Uterus (tissue), 4 donors: ENCODE measurements at places on chromosomes 7 and 10. TPM values are rescaled to one million over a fixed set of nuclear protein-coding genes. Genes with fewer than 3 reads are reported as not detected.
A peak's percentile ranks its signal among the peaks of the same experiment; 100 is the strongest.

DNA sequence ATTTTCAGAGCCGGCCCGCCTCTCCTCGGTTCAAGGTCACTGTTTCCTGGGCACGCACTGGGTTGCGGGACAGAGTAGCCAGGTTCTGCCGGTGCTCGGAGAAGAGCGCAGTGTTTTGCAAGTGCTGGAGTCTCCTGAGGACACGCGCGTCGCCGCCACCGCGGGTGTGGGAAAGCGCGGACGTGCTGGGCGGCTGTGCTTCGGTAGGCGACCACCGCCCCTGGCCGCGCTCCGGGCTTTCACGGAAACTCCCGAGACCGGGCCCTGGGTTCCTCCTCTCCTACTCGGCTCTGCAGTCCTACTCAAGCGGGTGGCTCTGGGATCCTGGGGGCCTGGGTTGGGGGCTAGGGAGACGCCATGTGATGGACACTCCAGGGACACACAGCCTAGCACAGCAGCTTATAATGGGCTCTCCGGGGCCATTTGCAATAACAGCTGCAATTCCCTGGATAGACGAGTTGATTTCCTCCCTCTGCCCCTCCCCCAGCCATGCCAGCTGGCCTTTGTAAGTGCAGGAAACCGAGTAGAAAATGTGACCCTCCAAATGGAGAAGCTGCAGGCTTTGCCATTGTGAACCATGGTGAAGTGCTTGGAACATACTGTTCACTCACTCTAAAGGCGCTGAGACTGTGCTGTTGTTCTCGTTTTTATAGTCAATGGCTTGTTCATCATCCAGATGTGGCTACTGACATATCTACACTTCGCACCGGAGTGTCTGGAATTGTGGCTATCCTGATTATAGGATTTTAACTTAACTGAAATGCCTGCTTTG lies 2.1 kb downstream of the FRAT1 start:
- peak overlapping the region; percentile 6 for H3K4me3 ChIP-seq
- no peaks in the 10 kb centered on the region for H3K36me3 ChIP-seq
- DNase-seq, result no peak
- no peak overlapping the region for H3K27ac ChIP-seq
- peaks cover 11% of the 10 kb centered on the region for H3K4me1 ChIP-seq

- no peaks in the 10 kb centered on the region for H3K36me3 ChIP-seq
- no peak overlapping the region for H3K27ac ChIP-seq
- DNase-seq, result no peak
- H3K27me3 ChIP-seq, result no peaks in the 10 kb centered on the region
- no peak overlapping the region for H3K4me3 ChIP-seq
These were observed 47.0 kb upstream of the CDK1 start for GRCh38 chr10:60731134-60731885.

GRCh38 chr7:86790383-86790782 lies 146.7 kb downstream of the GRM3 start:
- H3K27ac ChIP-seq, result no peak overlapping the region
- no peaks in the 10 kb centered on the region for H3K4me1 ChIP-seq
- no peak for DNase-seq

DNA sequence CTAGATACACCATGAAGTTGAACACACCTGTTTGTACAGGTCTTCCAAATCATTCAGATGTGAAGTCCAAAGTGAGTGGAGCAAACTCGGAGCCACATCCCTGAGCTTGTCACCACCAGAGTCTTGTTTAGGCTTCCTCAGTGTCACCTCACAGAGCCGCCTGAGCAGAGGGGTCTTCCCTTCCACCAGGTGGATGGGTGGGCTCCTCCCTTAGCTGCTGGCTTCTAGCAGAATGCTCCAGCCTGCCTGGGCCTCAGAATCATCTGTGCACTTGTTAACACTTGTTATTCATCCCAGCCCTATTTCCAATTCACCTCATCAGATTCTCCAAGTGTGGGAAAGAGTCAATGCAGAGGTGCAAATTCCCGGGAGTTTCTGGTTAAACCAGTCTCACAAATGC lies 32.5 kb downstream of the C10orf71 start:
- H3K4me3 ChIP-seq, result no peak overlapping the region
- DNase-seq, result no peak
- no peak overlapping the region for H3K27ac ChIP-seq
- H3K27me3 ChIP-seq, result no peaks in the 10 kb centered on the region
- H3K4me1 ChIP-seq, result no peaks in the 10 kb centered on the region
- H3K36me3 ChIP-seq, result no peaks in the 10 kb centered on the region

DNA sequence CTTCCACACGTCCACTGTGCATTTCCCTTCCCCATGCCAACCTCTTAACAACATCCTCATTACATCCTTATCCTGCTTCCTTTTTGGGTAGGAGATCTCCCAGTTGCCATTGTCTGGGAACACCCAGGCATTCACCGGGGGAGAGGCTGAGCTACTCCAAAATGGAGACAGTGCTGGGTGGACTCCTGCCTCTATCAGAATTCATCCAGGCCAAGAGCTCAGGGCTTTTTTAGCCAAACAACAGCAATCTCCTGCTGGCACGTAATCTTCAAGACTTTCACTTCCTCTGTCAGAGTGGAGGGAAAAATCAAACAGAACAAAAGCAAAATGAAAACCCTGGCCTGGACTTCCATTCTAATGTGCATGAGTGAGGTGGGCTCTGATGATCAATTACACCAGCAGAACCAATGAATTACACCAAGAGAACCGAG lies 245.0 kb downstream of the PRPF18 start:
- no peak for DNase-seq
- no peaks in the 10 kb centered on the region for H3K36me3 ChIP-seq
- H3K4me1 ChIP-seq, result no peaks in the 10 kb centered on the region
- H3K4me3 ChIP-seq, result no peak overlapping the region
- peak overlapping the region; percentile 15 for H3K27ac ChIP-seq

DNA sequence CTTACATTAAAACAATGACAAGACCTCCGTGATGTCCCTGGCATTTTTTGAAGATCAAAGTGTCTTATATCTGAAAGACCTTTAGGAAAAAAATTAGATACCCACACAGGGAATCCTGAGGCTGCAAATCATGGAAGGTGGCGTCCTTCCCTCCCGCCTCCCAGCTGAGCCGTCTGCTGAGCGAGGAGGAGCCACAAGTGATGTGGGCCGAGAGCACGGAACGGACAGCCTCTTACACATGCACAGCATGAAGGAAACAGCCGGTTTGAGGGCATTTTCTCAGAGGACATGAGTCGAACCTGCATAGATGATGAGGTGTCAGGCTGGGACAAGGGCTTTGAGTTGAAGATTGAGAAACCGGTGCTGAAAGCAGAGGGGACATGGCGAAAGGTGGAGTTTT lies 163.3 kb downstream of the ADARB2 start:
- no peak for DNase-seq
- no peak overlapping the region for H3K4me3 ChIP-seq
- no peak overlapping the region for H3K27ac ChIP-seq
- no peaks in the 10 kb centered on the region for H3K27me3 ChIP-seq

DNA sequence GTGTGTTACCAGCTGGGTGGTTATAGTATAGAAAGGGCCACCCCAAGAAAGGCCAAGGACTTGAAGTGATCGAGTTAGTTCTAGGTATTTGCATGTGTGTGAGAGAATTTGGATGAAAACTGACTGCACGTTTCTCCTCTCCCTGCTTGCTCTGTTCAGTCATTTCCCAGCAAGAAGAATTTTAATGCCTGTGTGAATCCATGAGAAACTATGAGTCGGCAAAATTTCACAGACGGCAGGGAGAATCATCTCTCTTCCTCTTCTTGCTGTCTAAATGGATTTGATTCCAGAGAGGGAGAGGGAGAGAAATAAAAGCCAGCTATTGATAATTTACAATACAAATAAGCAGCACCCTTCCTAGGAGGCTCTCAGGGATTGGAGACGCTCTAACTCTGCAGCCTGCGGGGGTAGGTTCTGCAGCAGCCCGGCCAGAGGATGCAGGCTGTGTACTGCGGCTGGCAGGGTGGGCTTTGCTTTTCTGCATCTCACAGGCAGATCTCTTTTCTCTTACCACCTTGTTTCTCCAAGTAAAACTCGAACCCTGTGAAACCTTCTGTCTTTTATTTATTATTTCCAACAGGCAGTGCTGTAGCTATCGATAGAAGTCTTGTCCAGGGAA lies 183.6 kb downstream of the TCF7L2 start:
- peak overlapping the region; percentile 44 for H3K27ac ChIP-seq
- no peaks in the 10 kb centered on the region for H3K4me1 ChIP-seq
- no peaks in the 10 kb centered on the region for H3K27me3 ChIP-seq
- no peak overlapping the region for H3K4me3 ChIP-seq
- no peaks in the 10 kb centered on the region for H3K36me3 ChIP-seq
- DNase-seq, result no peak

- H3K27me3 ChIP-seq, result no peaks in the 10 kb centered on the region
- DNase-seq, result peak; percentile 81
- H3K4me1 ChIP-seq, result no peaks in the 10 kb centered on the region
- peak overlapping the region; percentile 25 for H3K4me3 ChIP-seq
These were observed 458.6 kb upstream of the KLF6 start for GRCh38 chr10:4243651-4244050.

DNA sequence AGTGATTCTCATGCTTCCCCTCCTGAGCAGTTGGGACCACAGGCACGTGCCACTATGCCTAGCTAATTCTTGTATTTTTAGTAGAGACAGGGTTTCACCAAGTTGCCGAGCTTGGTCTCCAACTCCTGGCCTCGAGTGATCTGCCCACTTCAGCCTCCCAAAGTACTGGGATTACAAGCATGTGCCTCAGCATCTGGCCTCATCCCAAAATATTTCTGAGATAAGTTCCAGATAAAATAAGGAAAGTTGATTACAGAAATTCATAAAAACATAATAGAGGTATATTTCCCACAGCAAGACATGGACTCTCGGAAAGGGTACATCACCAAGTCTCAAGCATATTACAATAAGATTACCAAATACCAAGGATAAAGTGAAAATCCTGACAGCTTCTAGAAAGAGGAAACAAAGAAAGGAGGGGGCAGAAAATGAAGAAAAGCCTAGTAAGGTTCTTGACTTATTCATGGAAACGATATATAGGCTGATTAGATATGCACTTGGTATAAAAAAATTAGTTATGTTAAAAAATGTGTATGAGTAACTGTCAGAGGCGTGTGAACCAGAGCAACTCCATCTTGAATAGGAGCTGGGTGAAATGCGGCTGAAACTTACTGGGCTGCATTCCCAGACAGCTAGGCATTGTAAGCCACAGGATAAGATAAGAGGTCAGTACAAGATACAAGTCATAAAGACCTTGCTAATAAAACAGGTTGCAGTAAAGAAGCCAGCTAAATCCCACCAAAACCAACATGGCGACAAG lies 35.0 kb downstream of the IQUB start:
- no peak overlapping the region for H3K4me3 ChIP-seq
- H3K27me3 ChIP-seq, result no peaks in the 10 kb centered on the region
- no peaks in the 10 kb centered on the region for H3K4me1 ChIP-seq
- no peak overlapping the region for H3K27ac ChIP-seq
- H3K36me3 ChIP-seq, result no peaks in the 10 kb centered on the region

CRYGN gene
- 0.73 TPM for total RNA-seq

HOGA1 gene
- 0.76 TPM for total RNA-seq

ZNF117 gene
- total RNA-seq, result 12.6 TPM

FLNC gene
- 114 TPM for total RNA-seq
